ENCODE measurements at places on chromosomes 7 and 10.

DNA sequence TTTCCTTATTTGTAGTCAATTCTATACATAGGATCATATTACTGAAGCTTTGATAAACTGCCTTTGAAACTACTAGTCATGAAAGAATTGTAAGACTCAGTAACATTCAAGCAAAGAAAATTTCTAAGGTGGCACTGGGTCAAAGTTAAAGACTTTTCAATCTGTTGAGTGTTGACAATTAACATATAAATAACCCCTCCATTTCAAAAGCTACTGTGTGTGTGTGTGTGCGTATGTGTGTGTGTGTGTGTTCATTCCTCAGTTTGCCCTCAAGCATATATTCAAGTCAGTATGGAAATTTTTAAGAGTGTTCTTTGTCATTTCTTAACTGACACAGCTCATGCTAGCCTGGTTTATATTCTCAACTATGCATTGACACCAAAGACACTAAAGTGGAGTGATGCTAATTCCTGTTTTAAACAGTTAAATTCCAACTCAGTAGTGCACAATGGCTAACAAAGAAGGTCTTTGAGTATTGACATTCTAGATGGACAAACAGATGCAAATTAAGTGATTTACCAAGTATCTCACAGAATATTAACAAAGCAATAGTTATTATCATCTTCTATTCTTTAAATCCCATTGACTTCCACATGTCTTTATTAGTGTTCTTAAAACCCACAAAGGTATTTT lies 314.8 kb upstream of the GRM3 start:
- DNase-seq, result no peak

DNA sequence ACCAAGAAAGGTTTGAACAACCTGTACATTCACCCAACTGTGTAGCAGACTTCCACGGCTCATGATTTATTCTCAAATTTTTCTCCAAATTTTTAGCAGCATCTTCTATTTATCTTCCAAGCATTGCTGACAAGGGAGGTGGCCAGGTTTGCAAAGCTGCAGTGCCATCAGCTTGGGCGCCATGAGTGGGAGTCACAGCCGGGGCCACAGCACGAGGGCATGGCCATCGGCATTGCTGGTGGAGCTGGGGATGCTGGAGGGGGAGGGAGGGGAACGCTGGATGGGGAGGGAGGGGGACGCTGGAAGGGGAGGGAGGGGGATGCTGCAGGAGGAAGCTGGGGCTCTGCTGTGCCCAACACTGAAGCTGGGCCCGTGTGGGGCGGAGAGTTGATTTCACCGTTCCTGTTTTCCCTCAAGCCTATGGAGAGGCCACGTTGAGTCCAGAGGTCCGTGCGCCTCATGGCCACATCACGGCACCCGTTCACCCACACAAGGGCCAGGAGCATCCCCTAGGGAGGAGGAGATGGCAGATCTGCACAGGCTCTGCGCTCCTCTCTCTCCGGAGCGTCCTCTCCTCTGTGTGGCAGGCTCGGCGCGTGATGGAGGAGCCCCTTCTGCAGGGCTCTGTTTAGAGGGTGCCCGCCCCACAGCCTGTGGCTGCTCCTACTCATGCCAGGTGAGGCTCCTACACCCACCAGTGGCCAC lies 520.2 kb downstream of the DNAJB6 start:
- DNase-seq, result no peak

DNA sequence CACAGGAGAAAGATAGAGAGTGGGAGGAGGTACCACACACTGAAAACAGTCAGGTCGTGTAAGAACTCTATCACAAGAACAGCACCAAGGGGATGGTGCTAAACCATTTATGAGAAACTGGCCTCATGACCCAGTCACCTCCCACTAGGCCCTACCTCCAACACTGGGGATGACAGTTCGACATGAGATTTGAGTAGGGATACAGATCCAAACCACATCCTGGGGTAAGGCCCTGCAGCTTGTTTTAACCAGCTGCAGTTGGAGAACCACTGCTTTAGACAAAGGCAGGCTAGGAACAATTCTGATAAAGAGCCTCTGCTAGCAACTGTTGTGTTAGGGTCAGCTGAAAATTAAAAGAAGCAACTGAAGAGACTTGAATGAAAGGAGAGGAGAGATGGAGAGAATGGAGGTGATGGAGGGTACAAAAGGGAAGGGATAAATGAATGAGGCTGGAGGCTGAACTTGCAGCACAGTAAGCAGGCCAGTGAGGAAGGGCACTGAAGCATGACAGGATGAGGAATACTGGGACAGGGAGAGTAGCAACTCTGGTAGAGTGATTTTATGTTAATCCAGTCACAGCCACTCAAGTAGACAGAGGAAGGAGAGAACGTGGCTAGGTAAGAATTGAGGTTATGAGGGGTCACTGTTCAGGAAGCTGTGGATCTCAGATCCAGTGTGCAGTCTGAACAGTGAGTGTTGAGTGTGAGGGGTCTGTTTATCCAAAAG lies 23.6 kb downstream of the MEST start:
- no peak for DNase-seq

DNA sequence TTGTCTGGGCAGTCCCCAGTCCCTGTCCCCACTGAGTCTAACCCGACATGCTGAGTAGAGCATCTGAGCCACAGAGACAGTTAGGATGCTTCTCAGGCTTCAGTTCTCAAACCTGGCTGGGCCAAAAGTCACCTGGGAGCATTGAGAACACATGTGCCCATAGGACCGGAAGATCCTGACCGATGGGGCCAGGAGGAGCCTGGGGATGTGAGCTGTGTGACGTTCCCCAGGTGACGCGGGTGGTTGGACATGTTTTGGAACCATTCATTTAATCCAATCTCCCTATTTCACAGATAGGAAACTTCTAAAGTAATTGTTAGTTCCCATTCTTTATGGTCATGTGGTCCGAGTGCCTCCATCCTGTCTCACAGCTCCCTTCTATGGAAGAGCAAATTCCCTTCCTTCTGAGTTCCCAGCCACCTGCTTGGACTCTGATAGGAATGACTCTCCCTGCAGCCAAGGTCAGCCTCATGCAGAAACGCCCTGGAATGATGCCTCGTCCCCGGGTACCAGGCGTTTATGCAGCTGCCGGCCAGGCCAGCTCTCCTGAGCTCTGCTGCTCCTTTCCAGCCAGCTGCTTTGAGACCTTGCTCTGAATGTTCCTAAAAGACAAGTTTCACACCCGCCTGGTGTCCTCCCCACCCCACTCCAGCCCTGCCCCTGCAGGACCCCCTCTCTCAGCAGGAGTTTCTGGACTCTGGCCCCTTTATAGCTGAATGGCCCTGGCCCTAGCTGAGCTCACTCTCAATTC lies 166.5 kb upstream of the RHEB start:
- no peak for DNase-seq
